Thyroid gland (tissue), 4 donors: ENCODE measurements at places on chromosomes 5 and 9. TPM values are rescaled to one million over a fixed set of nuclear protein-coding genes. Genes with fewer than 3 reads are reported as not detected.

The HDAC3 gene
- 62.7 TPM for total RNA-seq

DNA sequence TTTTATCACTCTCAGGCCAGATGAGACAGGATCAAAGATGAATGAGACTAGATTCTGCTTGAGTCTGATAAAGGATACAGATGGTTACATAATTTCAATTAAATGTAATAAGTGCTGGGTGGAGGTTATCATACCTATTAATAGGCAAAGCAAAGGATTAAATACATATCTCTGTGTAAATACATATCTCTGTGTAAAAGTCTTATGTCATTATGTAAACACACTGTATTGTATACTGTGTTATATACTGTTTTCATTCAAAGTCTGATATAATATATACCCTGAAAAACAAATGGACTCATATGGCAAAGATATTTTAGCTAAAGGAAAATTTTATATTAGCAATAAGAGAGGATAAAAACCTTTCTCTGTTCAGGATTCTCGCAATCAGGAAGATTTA lies 605.8 kb upstream of the PTGER4 start:
- no peaks in the 10 kb centered on the region for H3K27me3 ChIP-seq
- no peaks in the 10 kb centered on the region for H3K36me3 ChIP-seq
- no peak for DNase-seq
- no peak overlapping the region for H3K27ac ChIP-seq
- no peak overlapping the region for H3K4me3 ChIP-seq

GRCh38 chr5:135718151-135718550 lies 116.3 kb upstream of the SLC25A48 start:
- no peak overlapping the region for H3K4me3 ChIP-seq
- no peak for DNase-seq
- no peaks in the 10 kb centered on the region for H3K36me3 ChIP-seq
- no peaks in the 10 kb centered on the region for H3K27me3 ChIP-seq
- H3K4me1 ChIP-seq: peaks cover 6% of the 10 kb centered on the region
- no peak overlapping the region for H3K27ac ChIP-seq

DNA sequence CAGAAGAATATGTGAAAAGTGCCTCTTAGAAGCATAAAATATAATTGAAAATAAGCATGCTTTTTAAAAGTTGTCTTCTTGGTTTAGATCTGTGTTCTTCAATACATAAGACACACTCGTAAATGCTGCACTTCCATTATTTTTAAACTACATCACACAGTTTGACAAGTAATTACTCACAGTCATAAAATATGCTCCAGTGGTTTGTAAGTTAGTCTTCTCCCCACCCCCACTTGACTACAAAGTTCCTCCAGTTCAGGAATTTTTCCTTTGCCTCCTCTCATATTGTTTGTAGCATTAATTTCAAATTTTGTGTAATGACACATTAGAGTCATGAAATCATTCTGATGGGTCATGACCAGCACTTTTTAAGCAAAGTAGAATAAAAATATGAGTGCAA lies 60.3 kb upstream of the PTGER4 start:
- no peak overlapping the region for H3K4me3 ChIP-seq
- no peaks in the 10 kb centered on the region for H3K4me1 ChIP-seq
- H3K27me3 ChIP-seq: no peaks in the 10 kb centered on the region
- no peak for DNase-seq

DNA sequence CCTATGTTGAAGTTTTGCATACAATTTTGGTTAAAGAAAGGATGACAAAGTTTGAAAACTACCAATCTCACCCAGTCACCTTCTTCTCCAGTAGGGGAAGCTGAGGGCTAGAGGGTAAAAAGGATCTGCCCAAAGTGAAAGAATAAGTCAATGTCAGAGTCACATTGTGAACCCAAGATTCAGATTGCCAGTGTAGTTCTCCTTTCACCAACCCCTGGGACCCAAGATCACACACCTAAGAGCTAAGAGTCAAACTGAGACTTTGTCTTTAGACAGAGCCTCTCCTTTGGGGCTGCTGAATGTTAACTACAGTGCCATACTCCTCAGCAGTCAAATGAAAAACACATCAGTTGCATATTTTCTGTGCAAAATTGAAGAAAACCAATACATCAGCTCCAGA lies 210.6 kb downstream of the ATP10B start:
- no peaks in the 10 kb centered on the region for H3K4me1 ChIP-seq
- no peaks in the 10 kb centered on the region for H3K27me3 ChIP-seq
- no peak for DNase-seq
- H3K4me3 ChIP-seq: no peak overlapping the region
- H3K36me3 ChIP-seq: no peaks in the 10 kb centered on the region
- H3K27ac ChIP-seq: no peak overlapping the region

DNA sequence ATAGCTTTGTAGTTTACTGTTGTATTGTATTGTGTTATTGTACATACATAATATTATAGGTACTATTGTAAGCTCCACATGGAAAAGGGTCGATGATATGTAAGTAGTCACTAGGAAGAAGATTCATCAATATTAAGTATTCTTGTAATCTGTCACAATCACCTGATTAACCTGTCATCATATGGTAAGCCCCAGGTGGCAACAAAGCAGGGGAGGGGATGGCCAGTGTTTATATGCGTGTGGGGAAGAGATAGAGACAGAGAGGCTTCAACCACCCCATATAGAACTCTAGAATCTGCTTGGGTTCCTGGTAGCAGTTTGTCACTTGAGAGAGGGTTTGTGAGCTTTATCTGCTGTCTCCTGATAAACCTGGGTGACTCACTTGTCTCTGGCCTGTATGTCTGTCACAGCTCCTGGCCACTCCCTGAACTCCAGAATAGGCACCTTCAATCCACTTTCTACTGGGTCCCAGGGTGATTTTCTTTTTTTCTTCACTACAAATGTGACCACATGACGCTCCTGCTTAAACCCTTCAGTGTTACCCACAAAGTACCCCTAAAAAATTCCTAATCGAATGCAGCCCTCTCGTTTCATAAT lies 48.9 kb upstream of the CPEB4 start:
- DNase-seq: no peak
- H3K27ac ChIP-seq: no peak overlapping the region
- H3K27me3 ChIP-seq: no peaks in the 10 kb centered on the region
- no peak overlapping the region for H3K4me3 ChIP-seq

DNA sequence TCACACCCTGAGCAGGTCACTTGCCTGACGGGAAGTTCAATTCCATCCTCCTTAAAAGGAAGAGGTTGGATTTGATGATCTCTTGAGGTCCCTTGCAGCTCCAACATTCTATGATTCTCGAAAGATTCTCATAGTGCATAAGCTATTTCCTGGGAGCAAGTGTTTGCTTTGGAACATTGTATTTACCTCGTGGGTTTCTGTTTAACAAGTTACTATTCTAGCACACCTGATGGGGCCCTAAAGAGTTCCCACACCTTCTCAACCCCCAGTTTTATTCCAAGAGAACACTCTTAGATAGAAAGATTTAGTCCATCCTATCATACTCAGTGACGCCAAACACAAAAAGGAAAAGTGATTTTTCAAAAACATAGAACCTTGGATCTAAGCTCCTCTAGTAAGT lies 23.4 kb downstream of the NR4A3 start:
- H3K4me3 ChIP-seq: no peak overlapping the region
- H3K27me3 ChIP-seq: no peaks in the 10 kb centered on the region
- no peaks in the 10 kb centered on the region for H3K4me1 ChIP-seq
- no peak overlapping the region for H3K27ac ChIP-seq
- H3K36me3 ChIP-seq: no peaks in the 10 kb centered on the region

The DMRT3 gene
- total RNA-seq: 26.1 TPM

- no peak overlapping the region for H3K27ac ChIP-seq
- DNase-seq: no peak
- H3K4me3 ChIP-seq: no peak overlapping the region
- no peaks in the 10 kb centered on the region for H3K36me3 ChIP-seq
- H3K27me3 ChIP-seq: no peaks in the 10 kb centered on the region
Measured at GRCh38 chr5:38725371-38725865, 120.4 kb upstream of the OSMR start.

GRCh38 chr9:371349-371748 lies 156.7 kb downstream of the DOCK8 start:
- no peaks in the 10 kb centered on the region for H3K27me3 ChIP-seq
- DNase-seq: no peak
- no peak overlapping the region for H3K4me3 ChIP-seq
- no peak overlapping the region for H3K27ac ChIP-seq

GRCh38 chr5:176778921-176779465 lies 31.4 kb upstream of the UNC5A start:
- no peak overlapping the region for H3K4me3 ChIP-seq
- DNase-seq: no peak
- no peaks in the 10 kb centered on the region for H3K4me1 ChIP-seq
- no peak overlapping the region for H3K27ac ChIP-seq
- no peaks in the 10 kb centered on the region for H3K27me3 ChIP-seq

GRCh38 chr5:92455011-92455410 lies 1071.9 kb upstream of the ARRDC3 start:
- no peaks in the 10 kb centered on the region for H3K36me3 ChIP-seq
- no peak for DNase-seq
- H3K27me3 ChIP-seq: no peaks in the 10 kb centered on the region
- no peak overlapping the region for H3K27ac ChIP-seq
- H3K4me1 ChIP-seq: no peaks in the 10 kb centered on the region

The C5orf63 gene
- total RNA-seq: 4.3 TPM

DNA sequence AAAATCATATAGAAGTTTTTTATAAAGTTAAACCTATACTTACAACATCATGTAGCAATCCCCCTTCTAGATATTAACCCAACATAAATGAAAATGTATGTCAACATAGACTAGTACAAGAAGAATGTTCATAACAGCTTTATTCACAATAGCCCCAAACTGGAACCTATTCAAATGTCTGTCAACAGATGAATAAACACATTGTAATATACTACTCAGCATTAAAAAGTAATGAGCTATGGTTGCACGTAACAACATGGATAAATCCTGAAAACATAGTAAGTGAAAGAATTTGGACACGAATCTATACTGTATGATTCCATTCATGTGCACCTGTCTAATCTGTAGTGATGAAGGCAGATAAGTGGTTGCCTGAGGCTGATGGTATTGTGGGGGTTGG lies 73.9 kb downstream of the CSNK1G3 start:
- H3K4me3 ChIP-seq: no peak overlapping the region
- H3K27ac ChIP-seq: no peak overlapping the region
- no peaks in the 10 kb centered on the region for H3K4me1 ChIP-seq
- no peaks in the 10 kb centered on the region for H3K27me3 ChIP-seq
- no peak for DNase-seq

The KLF4 gene
- 56.6 TPM for total RNA-seq

DNA sequence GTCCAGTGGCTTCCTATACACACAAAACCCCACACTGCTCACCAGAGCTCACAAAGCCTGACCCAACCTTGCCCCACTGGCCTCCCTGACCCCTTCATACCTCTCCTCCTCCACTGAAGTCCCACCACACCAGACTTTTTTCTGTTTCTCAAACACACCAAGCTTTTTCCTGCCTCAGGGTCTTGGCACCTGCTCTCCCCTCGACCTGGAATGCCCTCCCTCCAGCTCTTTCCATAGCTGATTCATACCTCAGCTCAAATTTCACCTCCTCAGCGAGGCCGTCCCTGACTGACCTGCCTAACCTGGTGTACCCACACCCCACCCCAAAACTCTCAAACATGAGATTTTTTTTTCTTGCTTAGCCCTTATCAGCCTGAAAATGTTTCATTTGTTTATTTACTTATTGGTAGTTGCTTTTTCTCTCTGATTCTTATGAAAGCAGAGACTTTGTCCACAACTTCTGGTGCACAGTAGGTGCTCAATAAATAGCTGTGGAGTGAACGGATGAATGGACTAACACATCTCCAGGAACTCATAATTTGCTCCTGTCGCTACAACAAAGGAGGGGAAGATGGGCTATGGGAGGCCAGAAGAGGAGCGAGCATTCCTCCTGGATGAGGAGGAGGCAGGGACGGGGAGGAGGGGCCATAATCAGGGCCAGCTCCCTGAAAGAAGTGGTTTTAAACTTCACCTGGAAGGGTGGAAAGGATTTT lies 84.3 kb downstream of the SH3TC2 start:
- no peak for DNase-seq
- no peak overlapping the region for H3K4me3 ChIP-seq
- H3K27me3 ChIP-seq: no peaks in the 10 kb centered on the region

The ANXA1 gene
- total RNA-seq: 236 TPM

The PCDHGA4 gene
- 3.5 TPM for total RNA-seq

- H3K4me1 ChIP-seq: no peaks in the 10 kb centered on the region
- no peak for DNase-seq
- H3K27ac ChIP-seq: no peak overlapping the region
- no peaks in the 10 kb centered on the region for H3K36me3 ChIP-seq
Measured at GRCh38 chr9:3511551-3511950, 14.2 kb downstream of the RFX3 start.

DNA sequence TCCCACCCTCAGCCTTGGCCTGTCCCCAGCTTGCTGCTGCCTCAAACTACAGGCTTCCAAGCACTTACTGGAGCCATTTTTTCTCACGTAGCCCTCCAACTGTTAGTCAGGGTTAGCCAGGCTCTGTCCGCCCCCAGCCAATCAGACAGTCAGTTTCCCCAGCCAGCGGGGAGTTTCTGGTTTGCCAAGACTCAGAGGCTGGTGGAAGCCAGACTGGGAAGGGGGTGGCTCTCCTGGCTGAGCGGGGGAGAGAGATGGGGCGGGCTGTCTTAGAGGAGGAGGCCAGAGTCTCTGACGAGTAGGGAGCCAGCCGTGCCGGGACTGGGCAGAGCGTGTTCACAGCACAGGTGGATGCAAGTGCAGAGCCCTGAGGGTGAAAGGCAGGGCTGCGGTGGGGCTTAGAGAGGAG lies 15.3 kb downstream of the PROP1 start:
- H3K27ac ChIP-seq: no peak overlapping the region
- DNase-seq: peak; percentile 51
- H3K4me1 ChIP-seq: peaks cover 6% of the 10 kb centered on the region
- H3K27me3 ChIP-seq: peaks cover 15% of the 10 kb centered on the region

- H3K4me3 ChIP-seq: no peak overlapping the region
- no peaks in the 10 kb centered on the region for H3K36me3 ChIP-seq
Measured at GRCh38 chr9:89408628-89409101, 89.2 kb downstream of the SEMA4D start.

The HTR4 gene
- not detected for total RNA-seq

DNA sequence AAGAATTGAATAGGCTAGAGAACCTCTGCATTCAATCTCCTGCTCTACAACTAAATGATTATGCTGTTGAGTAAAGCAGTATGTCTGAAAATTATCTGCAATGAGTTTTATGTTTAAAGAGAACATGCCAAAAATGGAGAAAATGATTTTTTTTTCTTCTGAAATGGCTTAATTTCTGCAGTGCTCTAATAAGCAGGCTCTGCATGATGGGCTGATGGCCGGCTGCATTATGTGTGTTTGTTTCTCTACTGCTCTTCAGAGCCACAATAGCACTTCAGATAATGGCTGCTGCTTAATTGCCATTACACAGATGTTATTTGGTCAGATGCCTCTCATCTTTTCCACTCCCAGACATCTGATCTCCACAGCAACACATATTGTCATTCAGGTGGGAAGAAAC lies 286.4 kb upstream of the DMAC1 start:
- no peaks in the 10 kb centered on the region for H3K36me3 ChIP-seq
- no peak overlapping the region for H3K27ac ChIP-seq
- no peak overlapping the region for H3K4me3 ChIP-seq
- no peak for DNase-seq

- H3K27ac ChIP-seq: no peak overlapping the region
- no peak overlapping the region for H3K4me3 ChIP-seq
- H3K4me1 ChIP-seq: no peaks in the 10 kb centered on the region
- H3K27me3 ChIP-seq: no peaks in the 10 kb centered on the region
Measured at GRCh38 chr9:3993773-3994172, 306.1 kb downstream of the GLIS3 start.
